ENCODE measurements at places on chromosomes 16 and 17. TPM values are rescaled to one million over a fixed set of nuclear protein-coding genes. Genes with fewer than 3 reads are reported as not detected.

STH gene
- not detected for total RNA-seq

CUEDC1 gene
- total RNA-seq: 5.7 TPM

PRPSAP2 gene
- 45.8 TPM for total RNA-seq

AIPL1 gene
- not detected for total RNA-seq

PDILT gene
- not detected for total RNA-seq

ZFP3 gene
- total RNA-seq: 0.97 TPM

PTX4 gene
- 0.13 TPM for total RNA-seq

KRTAP4-8 gene
- total RNA-seq: not detected

TOP2A gene
- total RNA-seq: 74.0 TPM

BIRC5 gene
- 36.3 TPM for total RNA-seq

HSF5 gene
- 0.06 TPM for total RNA-seq

NDRG4 gene
- total RNA-seq: 14.1 TPM

CIBAR2 gene
- total RNA-seq: not detected

CHST6 gene
- total RNA-seq: 0.16 TPM

PHOSPHO1 gene
- not detected for total RNA-seq

SKAP1 gene
- total RNA-seq: not detected

CHST4 gene
- not detected for total RNA-seq

FADS6 gene
- not detected for total RNA-seq

NDUFAF8 gene
- total RNA-seq: 36.9 TPM

NEUROD2 gene
- not detected for total RNA-seq

Measured in bladder microvascular endothelial cell (primary cell).